NCI-H1930 (cell line): ENCODE measurements at places on chromosomes 7 and 10.

- no peak for DNase-seq
These were observed 83.7 kb downstream of the KIAA1217 start for GRCh38 chr10:24292304-24293293.

DNA sequence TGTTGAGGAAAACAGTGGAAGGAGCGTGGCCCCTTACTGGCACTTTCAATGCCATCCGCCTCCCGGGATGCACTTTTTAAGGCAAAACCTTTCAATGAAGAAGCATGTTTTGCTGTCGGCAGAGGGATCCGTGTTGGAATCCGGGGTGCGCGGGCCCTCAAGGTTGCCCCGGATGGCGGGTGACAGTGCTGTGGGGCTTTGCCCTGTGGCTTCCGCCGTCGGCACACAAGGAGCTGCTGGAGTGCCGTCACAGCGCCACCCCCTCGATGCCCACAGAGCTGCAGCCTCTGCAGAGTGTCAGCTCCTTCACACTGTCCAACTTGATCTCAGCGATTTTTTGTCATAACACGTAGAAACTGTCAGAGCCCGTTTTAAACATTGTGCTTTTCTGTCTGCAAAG, 59.0 kb downstream of the NKX6-2 start:
- DNase-seq = no peak

- DNase-seq = no peak
These were observed 49.9 kb downstream of the PTEN start for GRCh38 chr10:87913156-87913921.

- no peak for DNase-seq
These were observed 918 bp downstream of the NET1 start for GRCh38 chr10:5413012-5413938.

DNA sequence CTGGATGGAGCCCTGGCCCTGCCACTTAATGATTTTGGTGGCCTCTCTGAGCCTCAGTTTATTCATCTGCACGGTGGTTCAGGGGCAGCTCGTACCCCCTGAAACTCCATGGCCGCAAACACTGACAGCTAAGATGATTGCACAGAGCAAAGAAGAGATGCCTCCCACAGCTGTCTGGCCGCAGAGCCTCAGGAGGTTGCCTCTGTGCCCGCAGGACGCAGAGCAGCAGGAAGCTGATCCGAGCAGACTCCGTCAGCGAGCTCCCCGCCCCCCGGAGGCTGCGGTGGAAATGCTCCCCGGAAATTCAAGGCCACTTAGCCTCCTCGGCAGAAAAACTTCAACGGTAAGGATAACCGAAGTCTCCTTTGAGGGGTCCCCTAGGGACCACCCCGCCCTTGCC, 30.2 kb upstream of the C10orf53 start:
- no peak for DNase-seq

GRCh38 chr7:151415375-151416105, 5.7 kb upstream of the WDR86 start:
- peak; percentile 71 for DNase-seq

DNA sequence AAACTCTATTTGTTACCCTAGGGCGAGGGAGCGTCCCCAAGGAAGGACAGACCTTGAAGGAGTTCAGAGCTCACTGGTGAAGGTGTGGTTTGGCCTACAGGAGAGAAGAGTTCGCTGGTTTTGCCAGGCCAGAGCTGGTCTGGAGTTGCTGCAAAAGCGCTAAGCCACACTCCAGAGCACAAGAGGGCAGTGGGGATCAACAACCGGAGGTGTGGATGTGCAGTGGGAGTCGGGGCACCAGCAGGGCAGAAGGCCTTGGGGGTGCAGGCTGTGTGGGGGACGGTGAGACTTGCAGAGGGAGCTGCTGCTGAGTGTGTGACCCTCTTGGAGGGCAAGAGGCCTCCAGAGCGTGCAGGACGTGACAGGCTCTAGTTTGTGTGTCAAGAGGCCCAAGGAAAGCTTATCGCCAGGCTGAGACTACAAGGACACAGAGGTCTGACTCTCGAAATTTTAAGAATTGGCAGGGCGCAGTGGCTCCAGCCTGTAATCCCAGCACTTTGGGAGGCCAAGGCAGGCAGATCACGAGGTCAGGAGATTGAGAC, 14.3 kb upstream of the CUL1 start:
- no peak for DNase-seq

- no peak for DNase-seq
These were observed 1.1 kb upstream of the SMIM30 start for GRCh38 chr7:113119429-113119828.

DNA sequence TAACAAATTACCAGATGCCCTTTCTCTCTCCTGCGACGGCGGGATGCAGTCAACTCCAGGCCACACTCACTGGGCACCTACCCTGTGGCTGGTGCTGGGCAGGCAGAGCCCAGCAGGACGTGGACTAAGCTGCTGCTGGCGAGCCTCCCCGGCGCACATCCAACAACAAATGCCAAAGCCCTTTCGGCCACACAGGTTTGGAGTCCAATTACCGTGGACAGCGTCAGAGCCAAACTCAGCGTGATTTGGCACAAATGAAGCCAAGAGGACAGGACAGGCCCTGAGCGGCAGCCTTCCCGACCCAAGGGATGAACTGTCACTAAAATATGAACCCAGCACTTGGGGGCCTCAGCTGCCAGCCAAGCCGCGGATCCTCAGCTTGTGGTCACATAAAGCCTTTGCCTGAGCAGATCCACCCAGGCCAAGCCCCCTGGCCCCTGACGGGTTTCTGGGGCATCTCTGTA, 28.4 kb downstream of the DAGLB start:
- no peak for DNase-seq

GRCh38 chr7:69527706-69528105, 70.6 kb upstream of the AUTS2 start:
- no peak for DNase-seq

DNA sequence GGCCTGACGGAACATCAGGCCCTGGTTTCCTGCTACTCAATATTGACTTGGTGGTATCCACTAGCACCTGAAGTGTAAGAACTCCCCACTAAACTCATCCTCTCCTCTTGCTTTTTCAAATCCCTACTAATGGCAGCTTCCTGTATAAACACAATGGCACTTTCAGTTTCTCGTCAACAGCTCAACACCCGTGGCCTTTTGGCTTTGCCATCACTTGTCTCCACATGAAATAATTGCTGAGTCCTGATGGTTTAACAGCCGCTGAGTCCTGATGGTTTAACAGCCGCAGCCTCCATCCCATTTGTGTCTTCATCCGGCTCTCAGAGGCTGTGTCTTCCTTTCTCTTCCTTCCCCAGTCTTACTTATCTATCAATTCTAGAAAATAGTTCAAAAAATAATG, 261.4 kb upstream of the PITRM1 start:
- no peak for DNase-seq

DNA sequence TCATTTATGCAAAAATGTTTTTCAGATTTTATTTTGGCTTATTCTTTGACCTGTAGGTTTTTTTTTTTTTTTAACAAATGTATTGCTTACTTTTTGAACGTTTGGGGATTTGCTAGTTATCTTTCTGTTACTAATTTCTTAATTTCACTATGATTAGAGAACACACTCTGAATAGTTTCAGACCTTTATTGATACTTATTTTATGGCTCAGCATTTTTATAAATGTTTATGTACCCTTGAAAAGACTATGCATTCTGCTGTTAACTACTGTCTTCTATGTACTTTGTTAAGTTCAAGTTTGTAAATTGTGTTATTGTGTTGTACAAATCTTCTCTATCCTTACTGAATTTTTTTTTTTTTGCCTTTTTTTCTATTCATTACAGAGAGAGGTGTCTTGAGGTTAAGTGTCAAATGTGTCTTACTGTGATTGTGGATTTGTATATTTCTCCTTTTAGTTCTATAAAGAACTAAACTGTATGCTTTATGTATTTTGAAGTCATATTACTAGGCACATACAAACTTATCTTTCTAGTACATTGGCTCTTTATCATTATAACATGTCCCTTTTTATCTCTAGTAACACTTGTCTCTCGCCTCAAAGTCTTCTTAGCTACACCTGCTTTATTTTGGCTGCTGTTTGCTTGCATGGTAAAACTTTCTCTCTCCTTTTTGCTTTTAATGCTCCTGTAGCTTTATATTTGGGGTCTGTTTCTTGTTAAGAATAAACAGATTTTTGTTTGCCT, 8.1 kb downstream of the MKLN1 start:
- DNase-seq = no peak

DNA sequence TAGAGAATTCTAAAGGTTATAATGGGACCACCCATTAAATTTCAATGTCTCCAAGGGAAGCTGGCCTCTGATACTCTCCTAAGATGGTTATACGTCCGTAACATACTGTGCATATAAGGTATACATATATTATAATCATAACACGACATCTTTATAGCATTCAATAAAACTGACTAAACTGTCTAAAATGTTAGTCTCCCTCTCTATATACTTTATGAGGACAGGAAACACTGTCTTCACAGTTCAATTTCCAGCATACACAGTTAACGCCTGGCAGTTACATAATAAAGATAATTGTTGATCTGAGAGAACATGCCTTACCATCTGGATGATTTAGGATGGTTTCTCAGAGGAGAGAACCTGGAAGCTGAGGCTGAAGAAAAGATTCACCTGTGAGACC, 1.2 kb upstream of the ORC5 start:
- no peak for DNase-seq

GRCh38 chr10:77301305-77301730, 336.3 kb downstream of the KCNMA1 start:
- DNase-seq = no peak

DNA sequence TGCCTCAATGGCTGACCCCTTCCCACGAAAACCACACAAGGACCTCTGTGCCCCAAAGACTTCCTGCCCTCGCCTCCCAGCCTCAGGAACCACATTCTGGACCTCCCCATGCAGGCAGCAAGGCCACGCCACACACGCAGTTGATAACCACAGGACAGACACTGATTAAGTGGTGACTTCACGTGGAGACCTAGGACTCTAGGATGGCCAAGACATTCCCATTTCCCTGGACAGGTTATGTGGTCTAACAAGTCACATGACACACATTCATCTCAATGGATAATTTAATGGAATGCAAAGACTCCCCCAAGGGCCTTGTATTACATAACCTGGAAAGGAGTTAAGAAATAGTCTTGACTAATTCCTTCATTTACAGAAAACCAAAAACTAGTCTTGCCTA, 110.2 kb downstream of the LARP4B start:
- no peak for DNase-seq

GRCh38 chr10:69405221-69405620, 11.5 kb downstream of the TACR2 start:
- no peak for DNase-seq

GRCh38 chr7:47380325-47381133, 201.4 kb downstream of the TNS3 start:
- DNase-seq = no peak

DNA sequence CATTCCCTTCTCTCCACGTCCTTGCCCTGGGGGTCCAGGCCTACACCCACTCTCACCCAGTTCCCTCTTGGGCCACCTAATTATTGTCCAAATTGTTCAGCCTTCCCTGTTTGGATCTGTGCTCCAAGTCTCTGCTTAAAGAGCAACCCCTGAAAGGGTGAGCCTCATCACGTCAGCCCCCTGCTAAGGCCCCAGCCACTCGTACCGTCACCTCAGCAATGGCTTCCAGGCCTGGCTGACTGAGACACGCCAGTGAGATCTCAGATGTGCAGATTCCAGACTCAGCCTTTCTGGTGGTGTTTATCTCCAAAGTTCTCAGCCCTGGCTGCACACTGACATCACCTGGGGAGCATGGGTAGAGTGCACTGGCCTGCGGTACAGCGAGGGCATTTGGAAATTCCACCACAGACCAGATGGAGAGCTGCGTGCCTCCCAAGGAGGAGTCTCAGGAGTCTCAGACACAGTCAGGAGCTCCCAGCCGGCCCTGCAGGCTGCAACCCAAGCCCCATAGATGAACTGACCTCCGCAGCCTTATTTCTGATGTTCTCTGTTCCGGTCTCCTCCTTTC, 87.5 kb downstream of the PRKAG2 start:
- no peak for DNase-seq

DNA sequence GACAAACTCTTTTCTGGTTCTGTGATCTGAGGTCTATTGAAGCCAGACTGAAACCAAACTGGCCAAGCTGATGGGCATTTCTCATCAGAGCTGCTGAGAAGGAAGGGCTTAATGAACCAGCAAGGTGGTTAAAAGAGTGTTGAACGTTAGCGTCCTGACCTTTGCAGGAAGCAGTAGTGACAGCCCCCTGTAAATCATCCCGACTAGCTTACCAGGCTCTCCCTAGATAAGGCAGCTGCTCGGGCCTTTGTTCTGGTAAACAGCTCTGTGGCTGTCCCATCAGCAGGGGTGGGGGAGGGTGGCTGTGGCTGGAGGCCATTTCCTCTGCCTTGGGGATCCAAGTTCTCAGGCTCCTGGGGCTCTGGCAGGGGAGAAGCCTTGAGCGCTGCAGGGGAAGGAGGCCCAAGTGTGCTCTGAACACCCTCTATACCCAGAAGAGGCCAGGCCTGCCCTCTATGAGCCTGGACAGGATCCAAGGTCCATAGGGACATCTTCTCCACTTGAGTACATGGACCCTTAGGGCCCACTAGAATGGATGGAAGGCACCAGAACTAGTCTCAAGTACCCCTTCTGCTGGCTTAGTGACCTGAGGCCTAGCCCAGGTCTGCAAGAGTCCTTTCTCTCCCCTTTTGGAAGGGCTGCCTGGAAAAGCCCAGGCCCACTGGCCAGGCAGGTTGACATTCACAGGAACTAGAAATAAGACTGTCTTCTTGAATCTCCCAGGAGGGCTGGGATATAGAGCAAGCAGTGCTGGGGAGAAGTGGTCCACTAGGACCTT, 134.6 kb downstream of the ARHGAP22 start:
- no peak for DNase-seq

DNA sequence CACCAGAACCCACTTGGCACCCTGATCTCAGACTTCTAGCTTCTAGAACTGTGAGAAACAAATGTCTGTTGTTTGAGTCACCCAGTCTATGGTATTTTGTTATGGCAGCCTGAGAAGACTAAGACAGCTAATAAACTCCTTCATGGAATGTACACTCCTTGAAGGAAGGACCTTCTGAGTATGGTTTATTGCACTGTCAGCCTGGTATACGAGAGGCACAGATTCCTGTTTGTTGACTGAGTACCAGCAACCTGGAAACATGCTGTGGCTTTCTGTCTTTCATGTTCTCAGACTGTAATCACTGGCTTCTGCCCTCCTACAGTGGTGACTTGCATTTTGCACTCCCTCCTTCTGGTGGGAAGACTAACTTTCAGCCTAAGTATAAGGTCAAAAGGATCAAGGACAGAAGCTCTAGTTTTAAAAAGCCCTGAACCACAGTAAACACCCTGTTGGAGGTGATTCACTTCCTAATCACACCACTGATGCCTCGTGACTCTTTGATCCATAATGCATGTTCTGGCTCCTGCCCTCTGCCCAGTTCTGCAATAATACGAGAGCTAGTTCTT, 319.0 kb upstream of the NPSR1 start:
- no peak for DNase-seq
